ENCODE measurements at places on chromosomes 2 and 18. TPM values are rescaled to one million over a fixed set of nuclear protein-coding genes. Genes with fewer than 3 reads are reported as not detected.

Gene SERPINB4
- total RNA-seq = not detected

Gene NPHP1
- 5.1 TPM for total RNA-seq

Gene IL36B
- not detected for total RNA-seq

Gene CIB4
- total RNA-seq = not detected

Gene SNED1
- 52.9 TPM for total RNA-seq

Gene C2orf42
- 36.2 TPM for total RNA-seq

Gene REG3A
- total RNA-seq = not detected

Gene ARL5A
- total RNA-seq = 44.5 TPM

Gene RASGRP3
- 1.3 TPM for total RNA-seq

Gene IL36G
- total RNA-seq = not detected

Gene ASB18
- total RNA-seq = not detected

Data from smooth muscle cell of trachea (primary cell).